Activated T-cell treated with anti-CD3 and anti-CD28 coated beads for 24 hours (primary cell): ENCODE measurements at places on chromosomes 3 and 15.

GRCh38 chr15:71654042-71654719 lies 156.2 kb upstream of the NR2E3 start:
- DNase-seq: no peak

- DNase-seq: no peak
Measured at GRCh38 chr3:190366133-190366532, 21.8 kb upstream of the CLDN16 start.

GRCh38 chr3:44962621-44963393 lies 13.2 kb downstream of the ZDHHC3 start:
- no peak for DNase-seq

DNA sequence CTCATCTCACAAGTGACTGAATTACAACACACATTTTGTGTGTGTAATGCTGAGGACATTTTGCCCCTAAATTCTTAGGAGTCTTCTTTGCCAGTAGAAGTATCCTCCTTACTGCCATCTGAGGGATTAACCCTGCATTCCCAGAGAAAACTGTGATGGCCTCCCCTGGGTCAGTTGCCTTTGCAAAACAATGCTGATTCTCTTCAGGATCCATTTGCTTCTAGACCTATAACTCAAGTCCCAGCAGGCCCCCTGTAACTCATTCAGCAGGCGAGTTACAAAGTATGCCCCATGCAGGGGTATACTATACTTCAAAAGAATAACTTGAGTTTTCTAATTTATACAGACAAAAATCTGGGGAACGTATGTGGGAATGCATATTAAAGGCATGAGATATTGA lies 6.6 kb upstream of the MCF2L2 start:
- no peak for DNase-seq

GRCh38 chr15:83445643-83446042 lies 1.5 kb upstream of the SH3GL3 start:
- DNase-seq: no peak

- no peak for DNase-seq
Measured at GRCh38 chr3:61415201-61415600, 146.2 kb upstream of the PTPRG start.
